ENCODE measurements at places on chromosomes 13 and 19.

DNA sequence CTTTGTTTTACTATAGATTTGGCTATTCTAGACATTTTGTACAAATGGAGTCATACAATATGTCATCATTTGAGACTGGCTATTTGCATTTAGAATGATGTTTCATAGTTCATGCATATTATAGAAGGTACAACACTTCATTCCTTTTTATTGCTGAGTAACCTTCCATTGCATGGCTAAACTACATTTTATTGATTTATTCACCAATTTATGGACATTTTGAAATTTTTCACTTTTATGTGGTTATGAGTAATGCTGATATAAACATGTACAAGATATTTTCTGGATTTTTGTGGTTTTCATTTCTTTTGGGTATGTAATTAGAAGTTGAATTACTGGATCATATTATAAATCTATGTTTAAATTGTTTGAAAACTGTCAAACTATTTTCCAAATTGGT is 710.3 kb upstream of the SLITRK5 start:
- no peak for DNase-seq

DNA sequence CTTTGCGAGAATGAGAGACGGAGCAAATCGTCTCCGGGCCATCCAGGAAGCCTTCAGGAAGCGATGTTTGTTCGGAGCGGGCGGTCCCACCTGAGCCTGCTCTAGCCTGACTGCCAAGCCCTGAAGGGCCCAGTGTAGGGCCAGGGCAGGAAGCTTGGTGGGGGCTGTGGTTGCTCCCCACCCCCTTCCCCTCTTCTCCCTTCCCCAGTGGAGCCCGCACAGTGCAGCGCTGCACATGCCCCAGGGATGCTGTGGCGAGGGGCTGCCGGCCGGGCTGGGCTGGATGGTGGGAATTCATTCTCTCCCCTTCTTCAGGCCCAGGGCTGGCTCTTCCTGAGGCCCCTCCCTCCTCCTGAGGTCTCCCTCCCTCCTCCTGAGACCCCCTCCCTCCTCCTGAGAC is 7.1 kb upstream of the GRTP1 start:
- DNase-seq = no peak

- DNase-seq = peak; percentile 70
Measured at GRCh38 chr19:7986321-7987113, 18.9 kb downstream of the ELAVL1 start.

DNA sequence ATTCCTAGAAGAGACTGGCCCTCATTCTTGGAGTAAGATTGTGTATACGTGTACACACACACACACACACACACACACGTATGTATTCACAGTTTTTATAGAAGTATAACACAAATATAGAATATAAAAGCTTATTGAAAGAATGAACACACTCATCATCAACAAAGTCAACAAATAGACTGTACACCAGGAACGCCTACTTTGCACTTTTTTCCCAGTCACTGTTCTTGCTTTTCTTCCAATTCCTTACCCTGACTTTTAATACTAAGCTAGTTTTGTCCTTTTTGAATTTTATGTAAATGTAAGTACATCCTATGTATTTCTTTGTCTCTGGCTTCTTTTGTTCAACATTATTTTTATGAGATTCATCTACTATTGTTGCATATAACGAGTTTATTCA is 264.5 kb downstream of the MAB21L1 start:
- DNase-seq = no peak

GRCh38 chr13:31000889-31001288 is 68.4 kb downstream of the TEX26 start:
- no peak for DNase-seq
